ENCODE measurements at places on chromosomes 4 and X.

- DNase-seq = no peak
Observed at GRCh38 chrX:34884817-34885216, 57.8 kb upstream of the FAM47B start.

DNA sequence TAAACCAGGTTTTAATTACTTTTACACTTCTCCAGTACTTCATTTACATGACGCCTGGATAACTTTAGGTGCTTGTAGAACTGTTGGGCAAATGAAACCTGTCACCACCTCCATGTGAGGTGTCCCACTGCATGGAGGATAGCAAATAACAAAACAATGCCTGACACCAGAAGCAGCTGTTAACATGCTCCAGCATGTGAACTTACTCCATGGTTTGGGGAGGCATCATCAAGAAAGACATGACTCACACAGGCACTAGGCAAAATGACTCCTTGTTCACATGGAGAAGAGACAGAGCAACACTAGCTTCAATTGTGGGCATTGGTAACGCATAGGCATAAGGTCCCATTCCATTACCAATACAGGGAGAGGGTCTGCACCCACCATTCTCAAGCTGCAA lies 198.1 kb upstream of the F9 start:
- no peak for DNase-seq

DNA sequence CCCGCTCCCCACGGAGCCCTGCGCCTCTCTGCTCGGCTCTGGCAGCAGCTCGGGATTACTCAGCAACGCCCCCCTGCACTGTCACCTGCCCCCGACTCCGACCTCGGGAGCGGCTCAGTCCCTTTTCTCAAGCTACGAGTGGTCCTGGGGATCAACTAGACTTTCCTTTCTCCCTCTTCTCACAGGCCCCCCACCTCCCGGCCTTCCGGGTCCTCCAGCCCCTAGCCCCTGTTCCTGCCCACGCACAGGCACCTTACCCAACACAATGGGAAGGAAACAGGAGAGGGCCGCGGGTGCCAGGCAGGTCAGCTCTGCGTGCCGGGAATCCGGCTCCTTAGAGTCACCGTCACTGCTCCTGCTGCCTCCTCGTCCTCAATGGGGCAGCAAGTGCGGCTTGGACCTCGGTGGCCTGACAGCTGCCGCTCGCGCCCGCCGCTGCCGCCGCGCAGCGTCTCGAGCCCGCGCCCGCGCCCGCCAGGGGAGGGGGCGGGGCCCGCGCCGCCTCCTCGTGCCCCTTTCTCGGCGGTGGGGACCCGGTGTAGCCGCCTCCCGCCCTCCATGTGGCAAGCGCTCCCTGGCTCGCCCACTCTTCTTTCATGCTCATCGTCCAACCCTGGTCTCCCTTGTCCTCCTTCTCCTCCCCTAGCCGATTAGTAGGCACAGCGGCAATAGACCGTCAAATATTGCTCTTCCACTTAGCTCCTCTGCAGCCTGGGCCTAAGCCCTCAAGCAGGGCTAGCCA lies at the start of gene RAB9B:
Gene RAB9B (minus strand): TSS at position 455 of the 742 bp plus-strand sequence. CDS start 6,473 bp downstream, outside the sequence.
- DNase-seq = no peak

DNA sequence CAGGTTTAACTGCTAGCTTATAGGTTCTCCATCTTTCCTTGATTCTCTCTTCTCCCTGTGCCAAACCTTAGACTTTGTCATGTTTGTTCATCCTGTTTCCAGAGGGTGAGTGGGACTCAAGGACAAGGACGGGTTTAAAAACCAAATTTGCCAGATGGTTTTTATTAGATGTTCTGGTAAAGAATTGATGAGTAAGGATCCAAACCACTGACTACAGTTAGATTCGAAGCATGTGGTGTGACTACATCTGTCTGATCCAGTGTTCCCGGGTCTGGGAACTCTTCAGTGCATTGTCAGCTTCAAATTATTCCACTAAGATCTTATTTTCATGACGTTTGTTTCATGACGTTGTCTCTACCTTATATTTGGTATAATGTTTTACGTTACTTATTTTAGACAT lies 37.5 kb downstream of the MTMR1 start:
- no peak for DNase-seq

DNA sequence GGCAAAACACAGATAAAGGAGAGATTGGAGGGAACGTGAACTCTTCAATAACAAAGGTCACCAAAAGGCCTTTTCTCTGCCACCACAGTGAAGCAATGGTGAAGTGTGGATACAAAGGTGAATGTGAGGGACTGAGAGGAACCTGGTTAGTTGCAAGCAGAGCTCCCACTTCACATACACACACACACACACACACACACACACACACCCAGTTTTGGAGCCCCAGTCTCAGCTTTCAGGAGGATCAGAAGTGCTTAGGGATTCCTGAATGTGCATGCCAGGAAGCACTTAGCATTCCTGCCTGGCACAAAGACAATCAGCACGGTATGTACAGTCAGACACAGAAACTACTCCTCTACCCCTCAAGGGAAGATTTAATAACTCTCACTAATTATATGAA lies 71.5 kb downstream of the ARHGEF9 start:
- no peak for DNase-seq

DNA sequence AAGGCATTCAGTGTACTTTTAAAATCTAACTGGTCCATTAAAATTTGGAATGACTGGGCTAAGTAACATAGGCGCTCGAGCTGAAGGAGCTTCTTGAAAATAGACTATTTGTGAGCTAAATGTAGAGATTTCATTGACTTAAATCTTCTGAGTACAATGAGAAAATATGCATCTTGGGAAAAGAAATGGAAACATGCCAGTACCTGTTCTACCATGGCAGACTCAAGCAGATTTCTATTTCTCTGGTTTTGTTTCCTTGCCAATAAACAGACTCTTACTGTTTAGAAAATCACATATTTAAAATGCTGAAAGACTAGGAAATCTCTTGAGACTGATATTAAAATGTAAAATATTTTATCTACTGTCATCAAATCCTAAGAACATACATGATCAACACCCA lies 678.1 kb downstream of the FAT4 start:
- no peak for DNase-seq
